ENCODE measurements at places on chromosomes 2 and 18.

DNA sequence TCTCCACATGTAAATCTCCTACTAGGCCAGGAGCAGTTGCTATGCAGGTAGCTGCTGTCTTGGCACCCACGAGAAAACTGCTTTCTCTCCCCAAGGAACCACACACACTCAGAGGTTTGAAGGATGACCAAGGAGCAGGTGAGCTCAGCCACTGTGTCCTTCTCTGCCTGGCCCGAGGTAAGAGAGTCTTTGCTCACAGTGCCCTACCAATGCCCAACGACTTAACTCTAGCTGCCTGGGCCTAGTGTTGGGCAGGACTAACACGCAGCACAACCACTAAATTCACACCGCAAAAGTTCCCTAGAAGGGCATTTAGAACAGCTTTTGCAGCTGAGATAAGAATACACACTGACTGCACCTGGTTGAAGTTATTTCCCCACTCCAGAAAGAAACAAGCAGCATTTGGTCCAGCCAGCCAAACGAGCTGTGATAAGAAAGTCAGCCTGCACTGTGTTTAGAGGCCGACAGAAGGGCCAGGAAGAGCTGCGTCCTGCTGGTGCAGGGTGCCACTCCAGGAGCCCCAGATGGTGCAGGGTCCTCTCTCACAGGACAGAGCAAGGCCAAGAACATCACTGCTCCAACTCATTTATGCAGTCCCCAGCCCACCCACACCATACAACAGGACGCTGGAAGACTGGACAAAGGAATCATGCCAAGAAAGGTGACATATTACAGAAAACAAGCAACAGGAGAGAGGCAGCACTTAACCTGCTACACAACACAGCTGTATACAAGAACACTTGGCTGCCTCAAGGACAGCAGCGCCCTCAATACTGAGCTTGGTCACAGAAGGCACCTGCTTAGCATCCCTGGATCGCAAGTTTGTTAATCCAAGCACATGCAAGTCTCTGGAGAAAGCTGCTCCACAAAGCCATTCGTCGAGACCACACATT, 12.5 kb downstream of the HDLBP start:
- ATAC-seq: no peak

DNA sequence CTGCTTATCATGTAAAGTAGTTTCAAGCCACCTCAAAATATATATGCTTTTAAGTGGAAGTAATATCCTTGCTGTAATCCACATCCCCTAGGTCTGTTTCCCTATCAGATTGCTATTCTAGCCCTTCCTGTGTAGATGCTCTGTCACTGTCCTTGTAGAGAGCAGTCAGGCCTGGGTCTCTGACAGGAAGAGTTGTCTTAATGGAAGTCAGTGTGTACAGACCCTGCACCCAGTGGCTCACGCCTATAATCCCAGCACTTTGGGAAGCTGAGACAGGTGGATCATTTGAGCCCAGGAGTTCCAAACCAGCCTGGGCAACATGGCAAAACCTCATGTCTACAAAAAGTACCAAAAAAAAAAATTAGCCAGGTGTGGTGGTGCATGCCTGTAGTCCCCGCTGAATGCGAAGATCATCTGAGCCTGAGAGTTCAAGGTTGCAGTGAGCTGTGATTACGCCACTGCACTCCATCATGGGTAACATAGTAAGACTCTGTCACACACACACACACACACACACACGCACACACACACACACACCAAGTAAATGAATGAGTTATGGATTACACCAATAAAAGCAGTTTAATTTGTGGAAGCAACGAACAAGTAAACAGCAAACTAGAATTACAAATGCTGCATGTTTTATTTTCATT, 70.2 kb upstream of the DSC1 start:
- no peak for ATAC-seq

GRCh38 chr2:102109016-102109415, 33.5 kb upstream of the IL1R1 start:
- ATAC-seq: no peak

- no peak for ATAC-seq
Measured at GRCh38 chr2:39158351-39158750, 37.5 kb upstream of the SOS1 start.

DNA sequence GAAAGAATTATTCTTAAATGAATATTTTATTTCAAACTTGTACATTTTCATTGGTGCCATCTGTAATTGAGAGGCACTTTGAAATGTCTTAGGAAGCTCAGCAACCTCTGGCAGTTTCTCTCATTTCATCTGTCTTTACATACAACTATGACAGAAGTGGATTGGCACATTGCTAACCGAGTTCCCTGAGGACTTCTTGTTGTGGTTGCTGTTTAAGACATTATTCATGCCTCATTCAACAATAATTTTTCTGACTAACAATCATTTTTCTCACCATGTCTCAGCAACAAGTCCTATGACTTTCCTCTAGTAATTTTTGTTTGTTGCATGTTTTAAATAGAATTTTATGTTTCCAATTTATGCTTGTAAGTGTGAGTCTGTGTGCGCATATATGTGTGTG, 284.0 kb upstream of the CWC22 start:
- no peak for ATAC-seq

DNA sequence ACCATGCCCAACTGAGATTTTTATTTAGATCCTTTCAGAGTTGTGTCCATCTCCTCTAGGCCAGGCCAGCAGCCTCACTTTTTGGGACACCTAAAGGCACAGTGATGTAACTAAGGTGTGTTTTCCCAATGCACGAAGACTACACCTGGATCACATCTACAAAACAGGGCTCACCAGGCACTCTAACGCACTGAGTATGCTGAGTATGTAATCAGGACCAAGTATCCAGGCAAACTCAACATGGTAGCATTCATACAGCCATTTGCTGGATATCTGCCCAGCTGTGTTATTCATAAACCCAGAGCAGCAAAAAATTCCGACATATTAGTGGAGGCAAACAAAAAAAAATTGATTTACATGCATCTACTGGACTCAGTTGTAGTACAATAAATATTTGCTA, 33.8 kb downstream of the LPIN2 start:
- no peak for ATAC-seq

DNA sequence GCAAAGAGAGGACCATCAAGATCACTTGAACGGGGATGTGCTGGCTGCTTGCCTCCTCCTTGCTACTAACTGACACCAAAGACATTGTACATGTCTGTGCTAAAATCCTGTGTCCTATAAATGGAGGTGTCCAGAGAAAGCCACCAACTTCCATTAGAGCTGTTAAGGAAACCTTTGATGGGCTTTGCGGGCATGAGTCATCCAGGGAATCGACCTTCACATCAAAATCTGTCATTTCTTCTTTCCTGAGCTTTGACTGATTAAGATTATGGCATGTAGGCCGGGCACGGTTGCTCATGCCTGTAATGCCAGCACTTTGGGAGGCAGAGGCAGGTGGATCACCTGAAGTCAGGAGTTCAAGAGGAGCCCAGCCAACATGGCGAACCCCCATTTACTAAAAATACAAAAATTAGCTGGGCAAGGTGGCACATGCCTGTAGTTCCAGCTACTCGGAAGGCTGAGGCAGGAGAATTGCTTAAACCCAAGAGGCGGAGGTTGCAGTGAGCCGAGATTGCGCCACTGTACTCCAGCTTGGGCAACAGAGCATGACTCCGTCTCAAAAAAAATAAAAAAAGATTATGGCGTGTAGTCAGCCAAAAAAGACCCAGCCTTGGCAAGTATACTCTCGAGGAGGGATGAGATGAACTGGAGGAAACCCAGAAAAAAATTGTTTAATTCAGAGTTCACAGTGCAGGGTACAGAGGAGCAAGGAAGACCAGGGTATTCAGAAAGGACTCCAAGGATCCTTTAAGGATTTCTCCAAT, 115.8 kb downstream of the CABLES1 start:
- peak; percentile 30 for ATAC-seq

DNA sequence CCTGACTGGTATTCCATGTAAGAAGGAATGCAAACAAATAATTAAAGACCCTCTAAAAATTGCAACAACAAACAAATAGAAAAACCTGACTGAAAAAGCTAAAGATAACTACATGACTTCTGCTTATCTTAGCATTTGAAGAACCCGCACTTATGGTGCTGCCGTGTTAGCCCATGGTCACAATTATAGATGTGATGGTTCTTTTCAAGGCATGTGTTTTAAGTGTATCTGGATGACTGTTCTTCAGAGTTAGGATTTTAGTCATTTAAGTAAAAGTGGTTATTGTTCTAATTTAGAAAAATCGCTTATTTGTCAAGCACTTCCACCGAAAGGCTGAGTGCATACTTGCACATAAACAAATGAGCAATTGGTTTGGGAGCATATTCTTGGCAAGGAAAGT, 77.3 kb downstream of the CPS1 start:
- no peak for ATAC-seq

- ATAC-seq: no peak
Measured at GRCh38 chr2:85053802-85054201, 79.4 kb upstream of the TCF7L1 start.

GRCh38 chr2:166031054-166031453, 77.5 kb upstream of the TTC21B start:
- ATAC-seq: no peak

GRCh38 chr2:70962885-70963878, 15.2 kb upstream of the ANKRD53 start:
- no peak for ATAC-seq

- no peak for ATAC-seq
Measured at GRCh38 chr2:109306190-109306589, 177.2 kb downstream of the SH3RF3 start.

DNA sequence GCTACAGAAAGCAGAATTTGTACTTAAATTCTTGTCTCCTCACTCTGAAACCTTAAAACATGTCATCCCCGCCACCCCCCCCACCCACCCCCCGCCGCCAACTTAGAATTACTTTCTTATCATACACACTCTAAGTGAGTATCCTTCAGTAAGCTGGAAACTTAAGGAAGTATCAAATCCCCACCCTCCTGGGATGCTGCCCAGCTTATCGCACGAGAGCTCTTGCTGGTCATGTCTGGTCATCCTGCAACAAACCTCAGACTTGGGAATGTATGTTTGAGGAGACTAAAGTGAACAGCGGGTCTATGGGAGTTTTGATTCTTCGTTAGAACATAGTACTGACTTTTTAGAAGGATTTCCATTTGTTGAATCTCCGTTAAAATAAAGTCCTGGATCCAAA, 203.3 kb downstream of the PTGR3 start:
- no peak for ATAC-seq

- no peak for ATAC-seq
Measured at GRCh38 chr18:2036086-2036485, 535.2 kb downstream of the METTL4 start.

DNA sequence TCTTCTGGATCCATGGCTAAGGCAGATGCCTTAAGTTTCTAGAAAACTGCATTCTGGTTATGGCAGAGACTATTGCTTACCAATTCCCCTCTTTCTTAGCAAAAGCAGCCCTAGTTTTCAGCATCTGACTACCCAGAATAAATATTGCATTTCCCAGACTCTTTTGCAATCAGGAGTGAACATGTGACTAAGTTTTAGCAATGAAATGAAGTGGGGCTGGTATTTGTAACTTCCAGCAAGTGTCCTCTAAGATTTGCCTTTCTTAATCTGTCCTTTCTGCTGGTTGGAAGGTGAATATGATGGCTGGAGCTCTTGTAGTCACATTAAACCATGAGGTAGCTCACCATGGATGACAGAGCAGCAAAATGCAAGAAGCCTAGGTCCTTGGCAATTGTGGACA, 132.9 kb upstream of the PKDCC start:
- peak; percentile 39 for ATAC-seq

DNA sequence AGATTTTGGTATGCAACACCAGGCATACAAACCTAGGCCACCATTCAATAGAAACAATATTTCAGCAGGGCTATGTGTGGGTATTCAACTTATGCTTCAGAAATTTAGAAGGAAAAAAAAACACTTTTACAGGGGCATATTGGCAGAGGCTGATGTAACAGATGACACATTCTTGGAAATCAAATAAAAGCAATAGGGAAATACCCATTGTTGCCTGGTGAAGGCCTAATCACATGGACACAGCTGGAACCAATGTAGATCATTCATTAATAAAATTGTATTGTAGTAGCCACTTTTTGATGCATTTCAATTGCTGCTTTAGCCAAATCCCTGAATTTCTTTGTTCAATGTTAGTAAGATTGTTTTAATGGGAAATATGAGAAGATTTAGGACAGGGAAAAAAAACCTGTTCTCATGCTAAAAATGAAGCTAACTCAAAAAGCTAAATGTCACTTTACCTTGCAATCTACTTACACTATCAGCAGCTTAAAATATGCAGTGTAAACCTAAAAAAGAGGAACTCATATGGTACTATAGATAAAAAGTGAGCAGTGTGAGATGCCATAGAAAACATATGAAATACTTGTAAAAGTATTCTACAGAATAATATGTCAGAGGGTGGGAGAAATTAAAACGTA, 289.4 kb downstream of the ZEB2 start:
- no peak for ATAC-seq

Data from gastroesophageal sphincter (tissue), 4 donors.